ENCODE measurements at places on chromosomes 4 and X.

DNA sequence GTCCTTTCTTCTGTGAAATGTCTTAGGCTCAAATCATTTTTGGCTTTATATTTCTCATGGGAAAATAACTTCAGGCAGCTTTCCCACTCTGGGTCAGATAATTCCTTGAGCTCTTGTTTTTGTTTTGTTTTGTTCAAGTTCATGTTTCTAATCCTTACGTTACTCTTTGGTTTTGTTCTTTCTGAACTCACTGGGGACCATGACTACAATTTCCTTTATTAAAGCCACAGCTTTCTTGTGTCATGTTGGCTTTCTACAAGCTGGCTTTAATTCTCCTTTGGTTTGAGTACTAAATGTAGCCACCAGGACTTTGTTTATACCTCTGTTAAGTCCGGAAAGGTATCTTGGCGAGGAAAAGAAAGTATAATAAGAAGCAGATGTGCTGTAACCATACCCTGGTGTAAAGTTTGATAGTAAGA is 30.8 kb upstream of the ANXA3 start:
- no peak for DNase-seq

GRCh38 chrX:153934148-153934761 is 582 bp downstream of the NAA10 start:
- no peak for DNase-seq

- no peak for DNase-seq
These were observed 326.6 kb upstream of the ATOH1 start for GRCh38 chr4:93501946-93502345.

DNA sequence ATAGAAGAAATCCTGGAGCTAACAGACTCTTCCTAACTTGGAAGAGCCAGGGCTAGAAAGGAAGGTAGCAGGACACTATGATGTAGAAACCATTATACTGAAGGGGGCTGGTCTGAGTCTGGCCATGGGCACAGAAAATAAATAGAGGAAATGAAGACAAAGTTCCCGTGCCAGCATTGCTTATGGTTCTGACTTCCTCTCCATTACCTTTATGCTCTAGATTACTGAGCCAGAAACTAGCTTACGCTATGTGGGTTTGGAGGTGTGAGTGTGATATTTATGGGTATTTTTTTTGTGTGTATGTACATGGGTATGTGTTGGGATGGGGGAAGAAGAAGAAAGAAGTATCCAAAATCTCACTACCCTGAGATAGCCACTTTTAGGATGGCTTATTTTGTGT is 148.3 kb downstream of the GLUD2 start:
- no peak for DNase-seq

- DNase-seq = no peak
These were observed 45.9 kb downstream of the HMGB2 start for GRCh38 chr4:173288296-173288695.

- DNase-seq = no peak
These were observed 15.1 kb upstream of the PIGA start for GRCh38 chrX:15350329-15350996.

GRCh38 chr4:101337688-101338087 is 9.6 kb downstream of the PPP3CA start:
- no peak for DNase-seq

- no peak for DNase-seq
These were observed 161.2 kb upstream of the WDFY3 start for GRCh38 chr4:85127653-85128052.

GRCh38 chr4:88134536-88135355 is 23.7 kb downstream of the ABCG2 start:
- DNase-seq = no peak

DNA sequence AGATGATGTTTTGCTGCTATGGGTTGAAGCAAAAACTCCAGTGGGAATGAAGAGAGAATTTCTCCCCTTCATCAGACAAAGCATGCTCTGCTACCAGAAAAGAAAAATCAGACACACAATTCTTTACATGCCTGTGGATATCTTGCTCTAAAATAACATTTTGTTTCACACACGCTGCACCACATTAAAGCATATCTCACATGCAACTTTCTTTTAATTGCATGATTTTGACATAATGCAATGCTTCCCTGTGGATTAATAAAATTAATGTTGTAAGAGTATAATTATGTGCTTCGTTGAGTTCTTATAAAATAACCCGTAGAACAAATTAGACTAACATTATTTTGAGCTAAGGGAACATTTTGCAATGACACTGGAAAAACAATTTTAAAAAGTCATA is 2230.7 kb downstream of the PCDH7 start:
- no peak for DNase-seq

GRCh38 chrX:125291124-125291523 is 28.5 kb upstream of the TEX13C start:
- no peak for DNase-seq

GRCh38 chrX:45740291-45740690 is 539.6 kb upstream of the DIPK2B start:
- DNase-seq = no peak

DNA sequence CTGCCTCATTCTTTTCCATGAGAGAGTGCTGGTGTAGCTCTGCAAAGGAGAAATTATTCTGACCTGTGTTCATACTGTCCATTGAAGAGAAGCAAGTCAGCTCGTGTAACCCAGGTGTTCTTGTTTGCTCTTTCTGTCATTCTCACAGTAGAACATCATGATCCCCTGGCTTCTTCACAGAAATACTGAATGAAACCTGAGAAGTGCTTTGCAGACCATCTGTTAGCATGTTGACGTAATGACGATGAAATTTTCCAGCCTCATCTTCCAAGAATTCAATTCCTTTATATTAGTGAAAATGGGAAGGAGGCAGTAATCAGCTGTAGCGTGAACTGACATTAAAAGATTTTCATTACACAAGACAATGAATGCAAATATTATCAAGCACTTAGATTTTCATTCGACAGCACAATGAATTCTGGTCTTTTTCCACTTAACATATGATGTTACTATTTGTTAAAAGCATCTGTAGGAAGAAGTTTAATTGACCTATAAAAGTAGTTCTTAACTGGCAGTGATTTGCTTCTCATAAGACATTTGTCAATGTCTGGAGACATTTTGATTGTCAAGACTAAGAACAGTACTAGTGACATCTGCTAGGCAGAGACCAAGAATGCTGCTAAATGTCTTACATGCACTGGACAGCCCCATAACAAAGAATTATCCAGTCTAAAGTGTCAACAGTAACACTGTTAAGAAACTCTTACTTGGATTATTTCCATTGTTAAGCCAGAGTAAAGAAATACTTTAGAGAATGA is 246.3 kb downstream of the BANK1 start:
- no peak for DNase-seq

- DNase-seq = no peak
These were observed 6.0 kb downstream of the GAGE10 start for GRCh38 chrX:49309401-49309981.

DNA sequence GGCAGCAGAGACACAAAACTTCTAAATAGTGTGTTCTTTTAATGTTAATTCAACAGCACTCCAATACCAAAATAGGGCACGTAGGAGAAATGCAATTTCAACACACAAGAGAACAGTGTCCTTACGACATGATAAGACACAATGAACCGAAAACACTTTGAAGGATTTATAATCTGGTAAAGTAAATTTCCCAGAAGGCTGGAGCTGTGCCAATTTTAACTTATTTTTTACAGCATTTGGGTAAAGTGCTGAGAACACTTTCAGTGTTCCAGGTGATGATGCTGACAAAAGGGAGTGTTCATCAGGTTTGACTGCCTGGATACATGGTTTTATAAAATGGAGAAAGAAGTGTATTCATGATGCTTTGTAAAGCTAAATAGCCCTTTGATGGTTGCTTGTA is 76.5 kb downstream of the MAPK10 start:
- no peak for DNase-seq

- no peak for DNase-seq
These were observed 298.7 kb upstream of the TENM3 start for GRCh38 chr4:181944527-181944926.

DNA sequence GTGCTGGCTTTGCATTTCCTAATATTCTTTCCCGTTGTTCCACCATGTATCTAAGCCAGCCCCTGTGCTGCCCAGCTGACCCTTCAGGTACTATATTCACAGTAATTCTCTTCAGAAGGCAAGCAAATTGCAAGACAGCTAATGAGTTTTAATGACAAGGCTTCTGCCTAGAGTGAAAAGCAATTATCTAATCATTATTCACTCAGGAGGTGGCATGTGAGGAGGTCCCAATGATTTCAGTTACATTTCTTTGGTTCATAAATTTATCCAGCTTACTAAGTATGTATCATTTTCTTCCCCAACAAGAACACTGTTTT is 123.0 kb downstream of the RASGEF1B start:
- DNase-seq = no peak

DNA sequence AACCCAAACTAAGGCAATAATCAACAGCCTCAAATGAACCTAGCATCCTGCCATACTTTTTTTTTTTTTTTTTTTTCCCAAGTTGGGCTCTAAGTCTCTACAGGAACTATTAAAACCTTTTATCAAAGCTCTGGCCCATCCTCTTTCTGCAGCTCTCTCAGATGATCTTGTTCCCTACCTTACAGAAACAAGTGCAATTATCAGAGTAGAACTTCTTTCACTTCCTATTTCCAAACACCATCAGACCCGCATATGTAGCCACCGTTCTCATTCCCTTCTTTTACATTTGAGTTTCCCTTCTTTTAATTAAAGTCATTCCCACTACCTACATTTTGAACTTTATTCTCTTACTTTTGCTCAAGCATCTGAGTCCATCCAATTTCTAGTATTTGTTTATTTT is 690.6 kb downstream of the DMD start:
- no peak for DNase-seq

GRCh38 chrX:119655125-119655524 is 37.8 kb downstream of the SEPTIN6 start:
- no peak for DNase-seq

- DNase-seq = no peak
These were observed 108.3 kb downstream of the SHROOM3 start for GRCh38 chr4:76543378-76543777.

DNA sequence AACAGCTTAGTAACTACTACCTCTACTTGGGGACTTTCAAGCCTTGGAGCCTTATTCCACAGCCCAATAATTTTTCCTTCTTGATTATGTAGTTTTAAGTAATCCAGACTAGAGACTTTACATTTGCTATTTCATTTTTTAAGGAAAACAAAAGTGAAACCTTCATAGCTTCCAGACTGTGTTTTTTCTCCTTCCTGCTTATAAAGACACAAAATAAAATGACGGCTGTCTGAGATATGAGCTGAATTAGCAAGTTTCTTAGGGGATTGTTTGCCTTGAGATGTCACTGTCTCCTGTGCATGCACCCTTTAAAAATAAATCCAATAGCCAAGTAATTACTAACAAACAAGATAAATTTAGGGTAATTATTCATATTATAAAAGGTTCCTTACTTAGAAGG is 78.8 kb upstream of the PACRGL start:
- DNase-seq = no peak

DNA sequence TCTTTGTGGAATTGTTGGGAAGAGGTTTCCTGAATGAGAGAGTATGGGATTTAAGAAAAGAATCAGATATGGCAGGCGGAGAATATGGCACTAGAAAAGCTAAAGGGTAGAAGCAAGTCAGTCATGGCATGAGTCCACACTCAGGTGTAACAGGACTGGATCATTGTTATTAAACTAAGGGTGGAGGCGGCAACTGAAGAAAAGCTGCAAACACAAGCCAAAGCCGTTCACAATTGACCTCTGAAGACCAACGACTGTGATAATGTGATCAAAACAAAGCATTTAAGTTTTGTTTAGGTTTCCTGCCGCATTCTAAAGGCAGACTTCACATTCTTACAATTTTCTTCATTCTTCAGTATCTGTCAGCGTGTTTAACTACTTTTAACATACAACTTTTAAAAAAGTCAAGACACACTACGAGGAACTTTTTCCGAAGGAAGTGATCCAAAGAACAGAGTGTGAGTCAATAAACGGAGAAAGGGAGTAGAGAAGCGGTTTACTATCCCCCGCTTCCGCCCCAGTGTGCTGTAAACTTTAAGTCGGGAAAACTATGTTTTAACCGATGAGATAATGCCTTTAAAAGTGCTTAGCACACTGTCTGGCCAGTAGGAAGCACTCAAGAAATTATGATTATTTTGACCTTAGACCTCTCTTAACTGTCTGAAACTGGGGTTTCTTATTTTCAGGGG is 909 bp upstream of the SLAIN2 start:
- no peak for DNase-seq

DNA sequence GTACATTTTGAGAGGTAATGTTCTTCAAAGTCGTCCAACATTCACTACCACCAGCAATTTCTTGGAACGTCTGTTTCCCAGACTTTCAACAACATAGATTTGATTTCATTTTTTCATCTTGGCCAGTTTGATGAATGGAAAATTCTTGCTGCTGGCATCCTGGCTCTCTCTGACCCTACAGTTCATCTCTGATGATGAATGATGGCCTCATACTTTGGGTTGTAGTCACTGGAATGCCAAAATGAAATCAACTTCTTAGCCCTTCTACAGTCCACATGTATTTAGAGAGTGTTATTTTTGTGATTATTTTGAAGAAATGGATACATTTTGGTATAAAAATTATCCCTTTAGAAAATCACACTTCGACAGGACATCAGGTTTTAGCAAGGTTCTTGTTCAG is 8.8 kb downstream of the CHST7 start:
- DNase-seq = no peak

- DNase-seq = no peak
These were observed 34.1 kb downstream of the MOB1B start for GRCh38 chr4:70936200-70936787.

- DNase-seq = no peak
These were observed 77.6 kb downstream of the CWH43 start for GRCh38 chr4:49063670-49064069.

GRCh38 chrX:120672389-120672788 is 42.5 kb upstream of the C1GALT1C1 start:
- no peak for DNase-seq

DNA sequence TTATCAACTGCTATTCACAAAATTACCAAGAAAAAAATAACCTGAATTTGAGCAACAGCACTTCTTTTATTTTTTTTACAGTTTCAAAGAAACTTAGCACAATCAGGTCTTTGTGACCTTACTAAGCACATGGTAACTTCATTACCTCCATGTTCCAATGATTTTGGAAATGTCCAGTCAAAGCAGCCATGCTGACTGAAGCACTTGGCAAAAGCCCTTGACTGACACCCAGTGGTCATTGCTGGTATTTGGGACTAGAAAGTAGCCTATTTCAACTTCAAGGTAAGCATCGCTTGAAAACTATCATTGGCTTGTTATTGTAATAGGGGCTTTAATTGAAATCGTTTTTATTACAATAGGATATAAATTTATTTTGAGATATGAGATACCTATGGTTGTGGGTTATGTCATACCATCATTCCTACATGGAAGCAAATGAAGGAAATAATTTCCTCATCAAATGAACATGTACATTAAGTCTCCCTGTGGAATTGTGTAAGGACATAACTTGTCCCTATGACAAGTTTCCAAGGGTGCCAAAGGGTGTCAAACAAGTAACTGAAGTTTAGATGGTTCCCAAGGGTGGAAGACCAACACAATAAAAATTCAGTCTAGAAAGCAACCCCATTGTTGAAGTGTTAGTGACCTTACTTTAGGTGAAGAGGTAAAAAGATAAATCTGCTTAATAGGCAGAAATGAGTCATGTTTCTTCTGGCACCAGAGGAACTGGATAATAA is 15.2 kb upstream of the ANXA10 start:
- peak; percentile 56 for DNase-seq
